ENCODE measurements at places on chromosomes 6 and 20. TPM values are rescaled to one million over a fixed set of nuclear protein-coding genes. Genes with fewer than 3 reads are reported as not detected.
A peak's percentile ranks its signal among the peaks of the same experiment; 100 is the strongest.

GRCh38 chr6:70264306-70264705 is 38.6 kb downstream of the COL9A1 start:
- DNase-seq: no peak

DNA sequence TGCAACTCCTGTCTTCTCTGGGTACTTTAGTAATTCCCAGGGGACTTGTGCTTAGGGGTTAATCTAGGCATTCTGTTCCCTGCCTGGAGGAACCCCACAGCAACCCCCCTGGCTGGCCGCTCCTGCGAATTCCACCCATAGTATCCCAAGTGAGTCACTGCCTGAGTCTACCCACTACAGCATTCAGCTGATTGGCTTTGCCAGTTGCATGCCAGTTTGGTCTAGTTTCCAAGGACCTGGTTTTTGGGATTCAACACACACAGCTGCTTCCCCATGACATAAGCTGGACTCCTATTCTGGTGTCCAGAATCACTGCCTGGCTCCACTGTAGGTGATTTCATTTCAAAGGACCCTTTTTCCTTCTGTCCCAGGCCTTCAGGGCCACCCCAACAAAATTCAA is 40.3 kb downstream of the PLCG1 start:
- no peak for DNase-seq

GRCh38 chr6:150276937-150277742 is 91.7 kb upstream of the IYD start:
- no peak for DNase-seq

The CD40 gene
- total RNA-seq: 19.0 TPM

DNA sequence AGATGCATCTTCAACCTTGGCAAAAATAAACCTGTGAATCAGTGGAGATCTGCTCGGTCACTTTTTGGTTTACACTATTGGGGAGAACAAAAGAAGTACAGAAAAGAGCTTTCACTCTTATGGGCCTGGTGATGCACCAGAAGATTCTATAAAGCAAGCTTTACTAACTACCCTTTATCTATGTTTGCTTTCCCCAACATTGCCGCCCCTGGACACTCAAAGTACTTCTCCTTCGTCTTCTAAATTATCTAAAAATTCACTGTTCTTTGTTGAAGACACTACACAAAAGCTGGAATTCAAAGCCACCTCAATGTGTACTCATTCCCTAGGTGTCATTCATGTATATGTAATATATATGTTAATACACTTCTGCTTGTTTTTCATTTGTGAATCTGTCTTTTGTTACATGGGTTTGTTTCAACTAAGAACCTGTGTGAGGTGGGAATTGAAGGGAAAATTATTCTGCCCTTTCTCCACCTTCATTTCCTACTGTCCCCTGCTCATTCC is 97.9 kb upstream of the BTN3A2 start:
- DNase-seq: no peak

DNA sequence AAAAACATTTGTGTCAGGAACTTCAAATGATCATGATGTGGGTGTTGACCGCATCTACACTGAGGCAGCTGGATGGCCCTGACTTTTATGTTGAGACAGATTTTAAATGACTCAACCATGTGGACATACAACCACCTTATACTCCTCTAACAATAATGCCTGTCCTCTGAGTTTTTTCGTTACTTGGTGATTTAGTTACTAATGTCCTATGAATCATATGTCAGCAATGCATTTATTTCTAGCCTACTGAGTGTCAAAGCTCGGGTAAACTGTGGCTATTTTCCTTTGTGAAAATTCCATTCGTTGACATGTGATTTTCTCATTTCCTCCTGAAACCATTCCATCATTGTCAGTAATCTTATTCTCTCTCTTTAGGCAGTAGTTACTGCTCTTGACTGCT is 38.9 kb upstream of the NKX2-4 start:
- DNase-seq: no peak

The NRM gene
- total RNA-seq: 2.5 TPM

DNA sequence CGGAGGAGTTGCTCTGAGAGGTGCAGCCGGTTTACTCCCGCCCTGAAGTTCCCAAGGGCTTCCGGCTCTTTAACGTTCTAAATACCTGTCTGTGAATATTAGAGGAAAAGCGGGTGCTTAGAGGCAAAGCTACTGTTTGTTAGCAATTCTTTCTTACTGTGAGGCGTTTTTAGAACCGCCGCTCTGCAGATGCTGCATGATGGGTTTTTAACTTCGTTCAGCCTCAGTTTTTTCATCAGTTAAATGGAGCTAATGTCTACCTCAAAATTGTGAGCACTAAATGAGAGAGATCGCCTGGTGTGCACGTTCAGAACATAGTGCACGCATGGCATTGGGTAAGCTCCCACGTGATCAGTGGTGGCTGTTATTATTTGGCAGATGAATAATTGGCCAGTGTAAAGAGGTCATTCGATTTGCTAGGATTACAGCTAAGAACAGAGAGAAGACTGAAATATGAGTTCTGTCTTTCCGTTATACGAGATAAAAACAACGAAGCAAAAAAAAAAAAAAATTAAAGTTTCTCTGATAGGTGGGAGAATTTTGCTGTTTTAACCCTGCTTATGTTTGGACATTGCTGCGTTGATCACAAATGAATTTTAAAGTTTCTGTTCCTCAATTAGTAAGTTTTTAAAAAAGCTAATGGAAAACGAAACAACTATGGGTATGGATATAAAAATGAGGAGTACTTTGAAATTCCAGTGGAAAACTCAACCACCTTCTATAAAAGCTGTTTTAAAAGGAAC is 660 bp upstream of the TFB1M start:
- DNase-seq: peak; percentile 65

- DNase-seq: no peak
Measured at GRCh38 chr6:15500078-15500740, 162.6 kb downstream of the DTNBP1 start.

DNA sequence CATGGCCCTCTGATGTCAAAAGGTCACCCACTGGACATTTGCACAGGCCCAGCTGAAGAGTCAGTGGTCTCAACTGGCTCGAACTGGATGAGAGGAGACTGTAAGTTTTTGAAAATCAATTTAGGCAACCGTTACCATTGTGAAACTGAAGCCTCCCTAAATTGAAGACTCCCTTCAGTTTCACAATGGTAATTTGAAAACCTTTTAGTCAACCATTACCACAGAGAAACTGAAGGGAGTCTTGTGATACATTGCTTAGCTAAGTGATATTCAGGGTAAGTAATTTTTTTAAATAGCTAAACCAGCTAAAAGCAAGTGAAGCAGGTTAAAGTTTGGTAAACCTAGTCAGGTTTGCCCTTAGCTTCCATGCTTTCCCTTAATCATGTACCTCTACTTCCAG is 197.3 kb upstream of the NT5E start:
- no peak for DNase-seq

DNA sequence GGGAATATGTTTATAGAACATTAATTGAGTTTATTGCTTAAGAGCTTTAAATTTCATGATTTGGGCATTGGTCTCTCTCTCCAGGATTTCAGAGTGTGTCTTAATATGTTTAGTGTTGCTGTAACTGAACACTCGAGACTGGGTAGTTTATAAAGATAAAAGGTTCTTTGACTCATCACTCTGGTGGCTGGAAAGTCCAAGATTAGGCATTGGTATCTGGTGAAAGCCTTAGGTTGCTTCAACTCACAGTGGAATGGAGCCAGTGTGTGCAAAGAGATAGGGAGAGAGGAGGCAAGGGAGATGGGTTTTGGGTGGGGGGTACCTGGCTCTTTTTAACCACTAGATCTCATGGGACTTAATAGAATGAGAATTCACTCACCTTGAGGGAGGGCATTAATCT is 35.6 kb upstream of the DTNBP1 start:
- no peak for DNase-seq

DNA sequence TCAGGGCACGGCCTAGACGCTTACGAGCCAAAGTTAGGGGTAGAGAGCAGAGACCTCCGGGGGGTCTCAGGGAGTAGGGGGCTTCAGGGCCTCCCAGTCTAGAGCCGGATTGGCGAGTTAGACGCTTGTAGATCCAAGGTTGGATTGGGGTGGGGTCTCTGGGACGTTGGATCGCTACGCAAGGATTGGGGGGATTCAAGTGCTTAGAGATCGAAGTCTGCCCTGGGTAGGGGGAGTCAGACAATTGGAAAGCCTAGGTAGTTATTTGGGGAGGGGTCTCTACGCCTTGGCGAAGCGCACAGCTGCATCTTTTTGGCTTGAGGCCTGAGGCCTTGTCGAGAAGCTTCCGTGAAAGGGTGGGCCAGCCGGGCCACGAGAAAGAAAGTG is 469 bp downstream of the STX16 start:
- DNase-seq: no peak

GRCh38 chr6:17281100-17281496 is at the start of gene RBM24:
RBM24 (plus strand) TSS chr6:17281361; CDS start chr6:17281582, 221 bp downstream.
- peak; percentile 84 for DNase-seq

The COX4I2 gene
- total RNA-seq: 9.4 TPM

DNA sequence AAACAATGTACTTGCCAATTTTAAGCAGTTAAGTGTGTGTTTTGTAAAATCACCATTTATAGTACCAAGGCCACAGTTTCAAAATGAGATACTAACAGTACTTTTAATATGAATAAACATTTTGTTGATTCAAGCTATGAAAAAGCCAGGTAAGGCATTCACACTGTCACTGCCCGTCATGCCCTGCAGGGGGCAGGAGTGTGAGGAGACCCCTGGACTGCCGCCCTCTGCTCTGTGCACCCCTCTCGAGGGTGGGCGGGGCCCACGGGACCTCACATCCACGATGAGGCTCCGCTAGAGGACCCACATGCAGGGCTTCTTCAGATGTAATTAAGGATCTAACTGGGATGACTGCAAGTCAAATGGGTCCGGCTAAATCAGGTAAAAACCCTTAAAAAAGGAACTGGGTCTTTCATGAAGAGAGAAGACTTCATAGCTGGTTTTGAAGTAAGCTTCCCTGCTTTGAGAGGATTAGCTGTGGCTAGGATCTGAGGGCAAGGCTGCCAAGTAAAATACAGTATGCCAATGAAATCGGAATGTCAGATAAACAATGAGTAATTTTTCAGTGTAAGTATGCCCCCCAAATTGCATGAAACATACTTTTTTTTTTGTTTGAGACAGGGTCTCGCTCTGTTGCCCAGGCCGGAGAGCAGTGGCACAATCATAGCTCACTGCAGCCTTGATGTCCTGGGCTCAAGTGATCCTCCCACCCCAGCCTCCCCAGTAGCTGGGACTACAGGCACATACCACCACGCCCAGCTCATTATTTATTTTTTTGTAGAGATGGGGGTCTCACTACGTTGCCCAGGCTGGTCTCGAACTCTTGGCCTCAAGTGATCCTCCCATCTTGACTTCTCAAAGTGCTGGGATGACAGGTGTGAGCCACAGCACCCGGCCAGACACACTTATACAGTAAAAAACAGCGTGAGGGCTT is 18.7 kb downstream of the DIDO1 start:
- no peak for DNase-seq

The PTPN1 gene
- total RNA-seq: 22.5 TPM

DNA sequence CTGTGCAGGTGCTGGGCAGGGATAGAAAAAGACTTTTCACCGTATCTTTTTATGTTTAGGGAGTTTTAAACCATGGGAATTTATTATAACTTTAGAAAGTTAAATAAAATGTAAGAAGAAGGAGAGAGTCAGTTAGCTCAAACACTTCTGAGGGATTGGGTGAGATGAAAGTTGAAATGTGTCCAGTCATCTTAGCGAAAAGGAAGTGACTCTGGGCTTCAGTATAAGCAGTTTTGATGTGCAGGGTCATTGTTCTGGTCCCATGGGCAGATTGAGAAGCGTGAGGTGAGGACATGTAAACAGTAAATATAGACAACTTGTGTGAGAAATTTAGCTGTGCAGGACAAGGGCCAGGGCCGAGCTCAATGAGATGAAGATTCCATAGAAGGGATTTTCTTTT is 66.9 kb downstream of the TOX2 start:
- DNase-seq: no peak

GRCh38 chr20:7758406-7758805 is 181.9 kb downstream of the HAO1 start:
- no peak for DNase-seq

The SAMD10 gene
- 3.6 TPM for total RNA-seq

- DNase-seq: no peak
Measured at GRCh38 chr20:13794667-13795066, 9.8 kb downstream of the NDUFAF5 start.

GRCh38 chr6:144248003-144248402 is 37.1 kb upstream of the UTRN start:
- no peak for DNase-seq

DNA sequence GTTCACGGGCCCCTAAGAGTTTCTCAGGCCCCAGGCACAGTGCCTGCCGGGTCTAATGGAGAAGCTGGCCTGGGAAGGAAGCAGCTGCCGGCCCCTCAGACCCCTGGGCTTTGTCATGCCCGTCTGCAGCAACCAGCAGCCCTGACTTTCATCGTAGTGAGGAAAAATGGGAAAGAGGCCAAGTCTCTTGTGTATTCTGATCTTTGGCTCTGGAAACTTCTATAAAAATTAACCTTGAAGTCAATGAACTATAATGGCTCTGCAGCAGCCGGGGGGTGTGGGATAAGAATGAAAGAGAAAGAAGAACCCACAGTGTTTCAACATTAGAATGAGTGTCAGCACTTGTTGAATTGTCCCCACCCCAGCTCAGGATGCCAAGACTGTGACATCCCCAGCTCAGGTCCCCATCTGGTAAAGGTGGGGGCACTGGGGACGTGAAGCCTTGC is 12.9 kb downstream of the TGM2 start:
- DNase-seq: peak; percentile 75

The SGK2 gene
- total RNA-seq: 2.9 TPM

- DNase-seq: no peak
Measured at GRCh38 chr6:280775-281468, 11.4 kb upstream of the DUSP22 start.

DNA sequence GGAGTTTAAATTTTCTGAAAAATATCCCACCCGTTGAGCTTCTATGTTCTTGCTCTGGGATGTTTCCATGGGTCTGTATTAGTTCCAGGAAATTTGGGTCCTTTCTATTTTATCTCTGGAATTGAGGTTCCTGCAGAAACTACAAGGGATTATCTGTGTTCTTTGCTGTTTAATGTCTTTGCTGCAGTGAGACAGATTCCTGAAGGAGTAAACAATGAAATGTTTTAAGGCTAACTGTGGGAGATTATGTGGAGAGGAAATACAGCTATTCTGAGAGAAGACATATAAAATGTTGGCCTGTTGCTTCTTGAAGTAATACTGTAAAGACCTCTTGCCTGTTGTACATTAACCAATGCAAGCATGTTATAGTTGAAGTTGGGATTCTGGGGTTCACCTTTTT is 43.5 kb downstream of the SAMD5 start:
- no peak for DNase-seq

Data from right cardiac atrium (tissue), 5 donors.